Cardiac ventricle fibroblast (primary cell): ENCODE measurements at places on chromosomes 3 and 15. TPM values are rescaled to one million over a fixed set of nuclear protein-coding genes. Genes with fewer than 3 reads are reported as not detected.

Gene SKOR1
- total RNA-seq = 0.06 TPM in 1 of 2 replicates, not detected in the other

Gene CNOT10
- total RNA-seq = 12.4 and 12.6 TPM in 2 replicates

Gene CYP8B1
- total RNA-seq = not detected in 2 replicates

Gene TNFAIP8L3
- 6.6 and 11.5 TPM in 2 replicates for total RNA-seq

Gene DUOXA2
- not detected in 2 replicates for total RNA-seq

Gene FXR1
- 100 and 102 TPM in 2 replicates for total RNA-seq

Gene BFSP2
- total RNA-seq = not detected in 2 replicates
